ENCODE measurements at places on chromosomes 11 and 22. TPM values are rescaled to one million over a fixed set of nuclear protein-coding genes. Genes with fewer than 3 reads are reported as not detected.
A peak's percentile ranks its signal among the peaks of the same experiment; 100 is the strongest.

The ANKRD13D gene
- total RNA-seq: 73.3 TPM

The ABTB2 gene
- total RNA-seq: 5.8 TPM

DNA sequence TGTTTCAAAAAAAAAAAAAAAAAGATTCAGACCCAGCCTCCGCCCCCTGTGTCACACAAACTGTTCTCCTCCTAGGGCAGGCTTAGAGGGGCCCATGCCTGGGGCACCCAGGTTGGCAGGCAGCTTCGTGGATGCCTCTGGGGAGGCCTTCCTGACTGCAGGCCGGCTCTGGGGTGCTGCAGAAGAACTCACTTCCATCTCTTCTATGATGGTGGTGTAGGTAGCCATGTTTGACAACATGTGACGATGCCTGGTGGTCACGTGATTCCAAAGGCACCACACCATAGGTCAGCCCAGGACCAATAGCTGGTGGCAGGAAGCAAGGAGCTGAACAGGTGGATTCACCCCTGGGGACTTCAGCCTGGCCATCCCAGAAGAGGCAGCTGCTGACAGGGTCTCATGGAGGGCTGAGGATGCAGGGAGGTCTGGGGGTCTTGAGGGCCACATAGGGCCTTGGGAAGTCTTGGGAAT lies 24.1 kb upstream of the CELSR1 start:
- peak; percentile 73 for DNase-seq
- no peaks in the 10 kb centered on the region for H3K27me3 ChIP-seq
- peaks cover 10% of the 10 kb centered on the region for H3K4me1 ChIP-seq
- no peak overlapping the region for H3K4me3 ChIP-seq
- H3K27ac ChIP-seq: no peak overlapping the region
- H3K36me3 ChIP-seq: no peaks in the 10 kb centered on the region

DNA sequence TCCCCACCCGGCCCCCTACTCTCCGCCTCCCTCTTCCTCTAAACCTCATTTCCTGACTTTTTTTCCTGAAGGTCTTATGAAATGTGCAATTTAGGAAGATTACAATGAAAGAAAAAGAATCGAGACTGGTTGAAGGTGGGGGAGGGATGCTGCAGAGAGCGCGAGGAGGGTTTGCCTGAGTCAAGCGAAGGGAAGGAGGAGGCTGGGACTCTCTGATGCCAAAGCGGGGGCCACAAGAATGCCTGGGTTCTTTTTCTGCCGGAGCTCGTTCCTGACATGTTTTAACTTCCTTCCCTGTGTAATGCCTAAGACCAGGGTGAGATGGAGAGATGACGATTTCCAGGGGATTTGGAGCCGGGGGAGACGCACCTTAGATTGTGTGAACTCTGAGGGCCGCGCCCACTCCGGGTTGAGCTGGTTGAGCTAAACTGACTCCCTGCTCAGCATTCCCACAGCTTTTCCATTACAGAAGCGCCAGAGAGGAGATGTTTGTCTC lies 270.5 kb upstream of the SORL1-AS1 start:
- peak overlapping the region; percentile 57 for H3K4me3 ChIP-seq
- peak overlapping the region; percentile 95 for H3K27ac ChIP-seq
- peaks cover 12% of the 10 kb centered on the region for H3K4me1 ChIP-seq

- H3K4me3 ChIP-seq: no peak overlapping the region
- no peaks in the 10 kb centered on the region for H3K36me3 ChIP-seq
- H3K4me1 ChIP-seq: peaks cover 93% of the 10 kb centered on the region
- peak; percentile 38 for DNase-seq
Observed at GRCh38 chr22:42643634-42644421, 3.4 kb upstream of the ATP5MGL start.

- no peaks in the 10 kb centered on the region for H3K36me3 ChIP-seq
- no peak overlapping the region for H3K4me3 ChIP-seq
- no peak for DNase-seq
- H3K4me1 ChIP-seq: peaks cover 8% of the 10 kb centered on the region
- no peak overlapping the region for H3K27ac ChIP-seq
Observed at GRCh38 chr22:50439314-50439870, 35.4 kb downstream of the SBF1 start.

- no peaks in the 10 kb centered on the region for H3K4me1 ChIP-seq
- H3K4me3 ChIP-seq: no peak overlapping the region
- no peak for DNase-seq
- H3K27me3 ChIP-seq: no peaks in the 10 kb centered on the region
- no peaks in the 10 kb centered on the region for H3K36me3 ChIP-seq
Observed at GRCh38 chr11:118592616-118593367, 14.6 kb upstream of the PHLDB1 start.
